Panc1 (cell line): ENCODE measurements at places on chromosomes 12 and 14. TPM values are rescaled to one million over a fixed set of nuclear protein-coding genes. Genes with fewer than 3 reads are reported as not detected.

Gene RBP5
- total RNA-seq = not detected

DNA sequence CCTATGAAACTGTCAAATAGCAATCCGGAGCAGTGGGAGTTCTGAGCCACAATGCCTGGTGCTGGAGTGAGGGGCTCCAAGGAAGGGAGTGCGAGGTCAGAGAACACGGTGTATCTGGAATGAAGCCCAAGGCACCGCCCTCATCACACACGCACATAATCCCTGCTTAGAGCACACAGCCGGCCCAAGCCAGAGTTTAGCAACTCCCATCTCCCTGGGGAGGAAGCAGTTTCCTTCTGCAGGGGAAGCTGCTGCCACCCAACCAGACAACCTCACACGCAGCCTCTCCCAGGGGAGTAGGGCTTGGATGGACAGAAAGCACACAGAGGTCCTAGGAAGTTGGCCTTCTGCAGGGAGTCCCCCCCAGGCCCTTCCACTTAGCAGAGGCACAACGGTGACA lies 31.3 kb downstream of the ACTN1 start:
- no peak for DNase-seq

DNA sequence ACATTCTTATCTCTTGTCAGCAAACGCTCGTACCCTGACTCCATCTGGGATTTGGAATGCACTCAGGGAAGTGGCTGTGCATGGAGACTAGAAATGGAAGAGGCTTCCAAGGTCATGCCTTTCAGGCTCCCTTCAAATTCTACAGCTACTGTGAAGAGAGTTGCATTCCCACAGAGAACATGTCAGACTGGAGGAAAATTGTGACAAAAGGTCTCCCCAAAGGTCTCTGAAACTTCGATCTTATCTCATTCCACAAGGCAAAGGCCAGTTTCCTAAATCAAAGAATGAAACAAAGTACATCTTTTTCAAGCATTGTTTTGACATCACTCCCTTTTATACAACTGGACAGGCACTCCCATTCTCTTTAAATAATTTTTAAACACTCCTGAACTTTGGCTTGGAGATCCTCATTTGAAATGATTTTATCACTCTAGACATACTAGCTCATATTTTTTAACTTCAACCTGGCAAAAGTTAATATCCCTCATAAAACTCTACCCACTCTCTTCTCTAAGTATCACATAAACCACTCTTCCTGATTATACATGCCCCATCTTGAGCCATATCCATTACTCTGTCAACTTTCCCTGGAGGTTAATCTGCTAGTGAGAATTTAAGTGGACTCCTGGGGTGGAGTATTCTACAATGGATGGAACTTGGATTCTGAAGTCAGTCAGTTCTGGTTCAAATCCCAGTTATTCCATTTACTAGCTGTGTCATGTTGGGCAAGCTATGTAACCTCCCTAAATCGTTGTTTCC lies 218.1 kb upstream of the HMGA2 start:
- no peak for DNase-seq

Gene KRT77
- not detected for total RNA-seq
